ELR (cell line): ENCODE measurements at places on chromosomes 4 and X.
A peak's percentile ranks its signal among the peaks of the same experiment; 100 is the strongest.

- peak; percentile 86 for DNase-seq
Measured at GRCh38 chr4:118338981-118339765, 13.6 kb downstream of the PRSS12 start.

DNA sequence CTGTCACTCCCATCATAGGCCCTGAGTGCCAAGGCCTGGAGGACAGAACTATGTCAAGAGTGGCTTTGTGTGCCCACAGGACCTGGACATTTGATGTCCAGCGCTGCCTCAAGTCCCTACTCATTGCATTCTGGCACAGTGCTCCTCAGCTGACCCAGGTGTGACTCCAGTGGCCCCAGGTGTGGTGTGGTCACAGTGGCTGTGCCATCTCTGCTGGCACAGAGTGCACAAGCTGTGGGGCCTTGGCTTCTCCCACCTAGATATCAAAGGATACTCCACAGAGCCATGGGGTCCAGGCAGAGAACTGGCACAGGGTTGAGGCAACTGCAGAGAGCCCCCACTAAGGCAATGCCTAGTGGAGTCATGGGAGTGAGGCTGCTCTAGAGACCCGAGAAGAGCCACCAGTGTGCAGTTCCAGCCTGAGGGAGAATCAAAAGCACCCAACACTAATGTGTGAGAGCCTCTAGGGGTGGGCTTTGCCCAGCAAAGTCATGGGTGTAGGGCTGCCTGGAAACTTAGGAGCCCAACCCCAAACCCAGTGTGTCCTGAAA lies 25.6 kb downstream of the PYURF start:
- no peak for DNase-seq

- no peak for DNase-seq
Measured at GRCh38 chr4:141037446-141037845, 95.8 kb downstream of the RNF150 start.

DNA sequence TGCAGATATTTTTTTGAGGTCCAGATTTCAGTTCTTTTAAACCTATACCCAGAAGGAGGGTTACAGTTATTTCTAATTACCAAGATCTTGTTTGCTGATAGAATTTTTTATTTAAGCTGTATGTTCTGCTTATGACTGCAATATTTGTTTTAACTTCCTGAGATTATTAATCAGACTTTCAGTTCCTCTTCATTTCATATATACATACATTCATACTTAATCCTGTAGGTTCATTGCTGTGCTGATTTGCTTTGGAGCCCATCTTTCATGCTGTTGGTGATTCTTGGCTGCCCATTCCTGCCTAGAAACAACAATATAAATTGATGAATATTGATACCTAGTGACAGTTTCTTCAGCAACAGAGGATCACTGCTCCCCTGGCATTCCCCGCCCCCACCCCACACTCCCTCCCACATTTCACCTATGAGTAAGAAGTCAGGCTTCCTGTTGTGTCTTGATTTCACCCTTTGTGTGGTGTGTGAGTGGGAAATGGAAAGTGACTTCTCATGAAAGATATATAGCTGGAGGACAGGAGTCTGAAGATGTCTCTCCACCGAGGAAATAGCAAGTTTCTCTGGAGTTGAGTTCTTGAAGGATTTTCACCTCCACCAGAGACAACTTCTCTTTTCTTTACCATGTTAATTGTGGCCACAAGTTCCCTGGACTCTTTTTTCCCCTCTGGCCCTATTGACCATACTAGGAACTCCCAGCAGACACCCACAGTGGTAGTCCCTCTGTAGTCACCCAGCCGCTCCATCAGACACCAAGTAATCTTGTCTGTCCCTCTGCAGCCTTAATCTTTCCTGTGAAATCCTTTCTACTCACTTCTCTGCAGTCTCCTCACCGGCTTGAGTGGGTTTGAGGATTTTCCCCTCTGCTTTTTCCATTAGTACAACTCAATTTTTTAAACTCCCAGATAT lies 118.4 kb downstream of the ASB9 start:
- peak; percentile 14 for DNase-seq

DNA sequence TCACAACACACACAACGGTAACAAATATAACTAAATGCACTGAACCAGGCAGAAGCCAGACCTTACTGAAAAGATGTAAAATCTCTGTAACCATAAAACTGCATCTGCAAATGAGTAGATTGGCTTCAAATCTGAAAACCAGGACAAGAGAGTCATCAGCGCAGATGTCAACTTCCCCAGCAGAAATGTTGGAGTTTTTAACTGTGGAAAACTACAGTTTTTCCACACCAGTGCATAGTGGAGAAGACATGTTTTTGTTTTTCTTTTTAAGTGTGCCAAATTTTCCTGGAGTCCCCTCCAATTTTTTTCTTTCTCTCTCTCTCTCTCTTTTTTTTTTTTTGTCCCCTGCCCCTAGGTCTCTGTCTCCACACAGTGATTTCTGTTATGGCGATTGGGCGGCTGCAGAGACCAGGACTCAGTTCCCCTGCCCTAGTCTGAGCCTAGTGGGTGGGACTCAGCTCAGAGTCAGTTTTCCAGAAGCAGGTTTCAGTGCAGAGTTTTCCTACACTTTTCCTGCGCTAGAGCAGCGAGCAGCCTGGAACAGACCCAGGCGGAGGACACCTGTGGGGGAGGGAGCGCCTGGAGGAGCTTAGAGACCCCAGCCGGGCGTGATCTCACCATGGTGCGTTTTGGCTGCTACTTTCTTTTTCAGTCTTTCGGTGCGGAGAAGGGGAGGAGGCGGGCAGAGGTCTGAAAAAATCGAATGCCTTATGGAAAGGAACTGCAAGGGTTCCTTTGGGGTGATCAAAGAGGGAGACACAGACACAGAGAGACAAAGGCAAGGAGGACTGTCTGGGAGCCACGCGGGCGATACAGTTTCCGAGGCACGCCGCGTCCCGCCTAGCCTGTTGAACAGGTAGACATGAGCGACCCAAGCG lies at the start of gene GUCY1A1:
Gene GUCY1A1, plus strand, starts transcription at position 505 of the 878 bp plus-strand sequence. CDS start 30,020 bp downstream, outside the sequence.
- peak; percentile 5 for DNase-seq

- no peak for DNase-seq
Measured at GRCh38 chr4:168537086-168537485, 40.2 kb downstream of the PALLD start.

- DNase-seq, result no peak
Measured at GRCh38 chrX:80708781-80709180, 100.9 kb downstream of the BRWD3 start.

GRCh38 chr4:101157415-101158133 lies 189.8 kb downstream of the PPP3CA start:
- DNase-seq, result peak; percentile 43

- peak; percentile 17 for DNase-seq
Measured at GRCh38 chr4:154416190-154416547, 75.4 kb downstream of the DCHS2 start.

- DNase-seq, result no peak
Measured at GRCh38 chrX:39011454-39012221, 210.4 kb downstream of the MID1IP1 start.

DNA sequence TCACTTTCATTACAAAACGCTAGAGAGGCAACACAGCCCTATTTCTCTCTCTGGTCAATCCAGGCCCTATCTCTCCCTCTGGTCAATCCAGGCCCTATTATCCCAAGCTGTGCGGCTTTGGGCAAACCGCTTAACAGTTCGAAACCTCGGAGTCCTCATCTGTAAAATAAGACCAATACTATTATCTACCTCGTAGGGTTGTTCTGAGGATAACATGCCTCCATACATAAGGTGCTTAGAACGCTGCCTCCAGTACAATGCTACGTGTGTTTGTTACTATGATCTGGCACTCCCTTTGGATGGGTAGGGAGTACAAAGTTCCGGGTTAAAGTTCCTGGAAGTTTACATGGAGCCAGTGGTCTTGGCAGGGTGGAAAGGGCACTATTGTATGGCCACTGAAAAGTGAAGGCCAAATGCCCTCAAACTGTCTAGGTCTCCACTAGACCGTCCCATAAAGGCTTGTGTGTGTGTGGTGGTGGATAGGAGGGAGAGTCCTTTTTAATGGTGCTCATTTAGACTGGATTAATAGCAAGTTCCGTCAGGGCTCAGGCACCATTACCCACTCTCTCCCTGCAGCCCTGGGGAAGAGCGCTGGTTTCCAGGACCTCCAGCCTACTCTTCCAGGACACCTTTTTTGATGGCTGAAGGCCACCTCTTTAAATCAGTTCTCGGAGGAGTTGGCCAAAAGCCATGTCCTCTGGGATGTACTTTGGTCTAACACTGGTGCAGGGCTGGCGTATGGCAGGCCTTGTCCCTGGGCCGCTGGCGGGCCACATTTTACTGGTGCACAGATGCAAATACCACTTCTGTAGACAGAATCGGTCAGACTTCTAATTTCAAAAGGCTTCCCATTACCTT lies 75.6 kb upstream of the BCOR start:
- no peak for DNase-seq

DNA sequence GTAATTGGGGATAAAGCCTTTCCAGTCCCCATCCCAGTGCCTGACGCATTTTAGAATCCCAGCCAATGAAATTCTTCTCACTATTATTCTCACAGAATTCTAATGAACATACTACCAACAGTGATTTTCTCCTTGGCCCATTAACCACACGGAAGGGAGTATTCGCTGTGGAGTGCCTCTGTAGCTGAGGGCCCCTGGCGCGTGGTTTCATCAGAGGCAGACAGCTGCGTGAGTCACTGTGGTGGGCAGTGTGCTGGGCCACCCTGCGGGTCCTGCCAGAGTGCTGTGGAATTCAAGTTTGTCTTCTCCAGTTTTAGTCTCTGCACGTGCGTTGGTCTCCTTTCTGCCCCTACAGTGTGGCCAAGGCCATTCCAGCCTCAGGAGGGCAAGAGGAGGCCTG lies 335.4 kb upstream of the FAT1 start:
- DNase-seq, result no peak

DNA sequence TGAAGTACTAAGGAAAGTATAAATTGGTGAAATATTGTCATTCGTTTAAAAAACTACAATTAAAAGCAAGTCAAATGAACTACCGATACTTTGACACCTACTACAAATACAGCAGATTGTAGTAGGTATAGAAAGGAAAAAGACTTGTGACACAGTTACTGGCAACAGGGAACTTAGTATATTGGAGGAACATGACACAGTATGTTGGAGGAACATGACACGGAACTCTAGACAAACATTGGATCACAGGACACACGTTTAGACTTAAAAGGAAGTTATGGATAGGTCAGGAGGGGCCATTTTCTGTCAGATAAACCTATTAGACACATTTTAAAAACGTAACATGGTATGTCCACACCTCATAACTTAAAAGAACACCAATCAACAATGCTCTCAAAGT lies 132.5 kb downstream of the APBB2 start:
- DNase-seq, result no peak

GRCh38 chr4:108725457-108725856 lies 37.4 kb downstream of the ETNPPL start:
- DNase-seq, result peak; percentile 19

- DNase-seq, result no peak
Measured at GRCh38 chr4:38453253-38453881, 210.6 kb upstream of the KLF3 start.

GRCh38 chrX:30304866-30305265 lies 4.3 kb downstream of the NR0B1 start:
- DNase-seq, result no peak

GRCh38 chrX:46676399-46677356 lies 82.2 kb downstream of the SLC9A7 start:
- DNase-seq, result no peak

- DNase-seq, result no peak
Measured at GRCh38 chr4:183599690-183600089, 59.3 kb downstream of the RWDD4 start.

- DNase-seq, result peak; percentile 7
Measured at GRCh38 chr4:46441136-46441859, 51.4 kb upstream of the GABRA2 start.

DNA sequence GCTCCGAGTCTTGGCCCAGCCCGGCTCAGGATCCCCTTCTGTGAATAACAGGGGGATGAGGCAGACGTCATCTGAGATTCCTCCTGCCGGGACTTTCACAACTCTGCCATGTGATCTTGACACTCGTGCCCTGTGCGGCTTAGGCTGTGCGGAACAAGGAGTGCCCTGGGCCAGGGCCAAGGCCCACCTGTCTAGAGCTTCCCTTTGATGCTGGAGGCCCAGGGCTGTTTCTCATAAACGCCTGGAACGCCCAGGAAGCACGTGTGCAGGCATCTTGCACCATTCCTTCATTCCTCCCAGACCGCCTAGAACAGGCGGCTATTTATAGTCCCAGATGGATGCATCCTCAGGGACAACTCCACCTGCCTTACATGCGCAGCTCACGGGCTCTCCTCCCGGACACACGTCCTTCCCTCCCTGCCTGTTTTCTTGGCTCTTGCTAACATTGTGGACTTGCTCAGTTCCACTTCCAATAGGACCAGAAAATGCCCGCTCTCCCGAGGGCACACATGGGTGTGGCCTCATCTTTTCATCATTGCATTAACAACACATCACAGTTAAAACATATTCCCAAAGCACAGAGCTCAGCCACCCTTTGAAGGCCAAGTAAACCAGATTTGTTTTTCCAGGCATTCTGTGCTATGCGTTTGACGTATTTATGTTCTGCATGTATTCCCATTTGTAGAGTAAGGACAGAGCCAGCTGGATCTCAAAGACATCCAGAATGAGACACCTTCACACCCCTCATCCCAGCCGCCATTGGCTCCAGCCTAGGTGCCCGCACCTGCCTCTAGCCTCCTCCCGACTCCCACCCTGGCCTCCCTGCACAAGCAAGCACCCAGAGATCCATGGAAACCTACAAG lies 57.2 kb downstream of the ABLIM2 start:
- no peak for DNase-seq

DNA sequence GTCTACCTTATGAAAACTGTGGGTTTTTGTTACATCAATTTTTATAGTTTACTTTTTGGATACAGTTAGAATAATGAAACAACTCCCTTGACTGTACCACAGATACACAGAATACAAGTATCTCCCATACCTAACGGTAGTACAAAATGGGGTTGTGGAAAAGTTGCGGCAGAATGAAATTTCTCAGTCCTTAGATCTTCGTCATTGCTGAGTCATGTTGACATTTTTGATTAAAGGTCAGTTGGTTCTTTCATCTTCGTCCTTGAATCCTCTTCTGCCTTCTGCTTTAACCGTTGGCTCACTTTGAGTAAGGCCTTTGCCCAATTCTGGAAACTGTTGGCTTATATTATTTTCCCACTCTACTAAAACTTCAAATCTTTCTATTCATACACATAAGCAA lies 75.6 kb downstream of the TRIML1 start:
- no peak for DNase-seq

GRCh38 chrX:21781525-21781924 lies 23.6 kb upstream of the SMPX start:
- no peak for DNase-seq

DNA sequence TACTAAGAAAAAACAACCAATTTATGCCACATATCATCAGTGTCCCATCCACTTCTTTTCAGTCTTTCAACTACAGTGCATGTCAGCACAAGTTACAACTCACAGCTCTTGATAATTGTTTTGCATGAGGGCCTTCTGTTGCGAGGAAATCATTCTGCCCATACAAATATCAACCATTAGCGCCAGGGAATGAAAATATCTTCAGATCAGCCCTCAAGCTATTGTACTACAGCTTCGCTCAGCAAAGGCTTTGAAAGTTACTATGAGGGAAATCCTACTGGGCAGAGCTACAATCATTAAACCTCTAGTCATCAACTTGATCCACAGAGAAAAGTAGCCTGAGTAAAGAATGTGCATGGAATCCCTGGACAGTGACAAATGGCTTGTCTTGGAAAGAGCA lies 1023.6 kb upstream of the HS3ST1 start:
- no peak for DNase-seq
